ENCODE measurements at places on chromosomes 3 and 15. TPM values are rescaled to one million over a fixed set of nuclear protein-coding genes. Genes with fewer than 3 reads are reported as not detected.

The CCR8 gene
- not detected for total RNA-seq

The LRRK1 gene
- total RNA-seq = 19.2 TPM

The GORASP1 gene
- 42.8 TPM for total RNA-seq

The GOLGA6A gene
- total RNA-seq = not detected

The C3orf85 gene
- not detected for total RNA-seq

The ITGA11 gene
- 0.05 TPM for total RNA-seq

The CPNE9 gene
- not detected for total RNA-seq

The EPHA6 gene
- total RNA-seq = not detected

The BNC1 gene
- total RNA-seq = 85.3 TPM

The SNX4 gene
- total RNA-seq = 21.5 TPM

The PARP15 gene
- not detected for total RNA-seq

The SLC38A3 gene
- not detected for total RNA-seq

The SCN5A gene
- total RNA-seq = not detected

The SLC51B gene
- not detected for total RNA-seq

The STARD5 gene
- 10.2 TPM for total RNA-seq

The CPA3 gene
- not detected for total RNA-seq

The BRK1 gene
- total RNA-seq = 111 TPM

The MITF gene
- 5.7 TPM for total RNA-seq

The ATP8B4 gene
- total RNA-seq = not detected

The VIPR1 gene
- 21.3 TPM for total RNA-seq

The ERICH6 gene
- not detected for total RNA-seq

The NR1I2 gene
- total RNA-seq = not detected

The EAF2 gene
- 4.2 TPM for total RNA-seq

The ALS2CL gene
- total RNA-seq = 57.5 TPM

The ESYT3 gene
- total RNA-seq = 1.6 TPM

The GMPS gene
- total RNA-seq = 79.2 TPM

The GTF2E1 gene
- total RNA-seq = 15.9 TPM

The CFAP20DC gene
- 9.9 TPM for total RNA-seq

The TF gene
- total RNA-seq = 0.50 TPM

The OXNAD1 gene
- total RNA-seq = 18.3 TPM

The PYGO1 gene
- total RNA-seq = 5.8 TPM

The CIB2 gene
- 5.4 TPM for total RNA-seq

The HGD gene
- total RNA-seq = not detected

The WNT5A gene
- total RNA-seq = 19.7 TPM

The KCNH8 gene
- 1.8 TPM for total RNA-seq

The CA12 gene
- 202 TPM for total RNA-seq

The BTLA gene
- total RNA-seq = not detected

The DZIP1L gene
- 11.4 TPM for total RNA-seq

The DNAH12 gene
- under 0.01 TPM for total RNA-seq

The LRRC31 gene
- not detected for total RNA-seq

The LOXL1 gene
- 23.0 TPM for total RNA-seq

The MB21D2 gene
- 7.8 TPM for total RNA-seq

The PCOLCE2 gene
- total RNA-seq = 3.5 TPM

The ANKUB1 gene
- total RNA-seq = not detected

The CAMKV gene
- total RNA-seq = not detected

The ADGRG7 gene
- total RNA-seq = not detected

The DUOXA2 gene
- not detected for total RNA-seq

The GABRB3 gene
- total RNA-seq = not detected

The FSTL1 gene
- total RNA-seq = 109 TPM

The ANKRD63 gene
- not detected for total RNA-seq

The CAPN3 gene
- total RNA-seq = 13.0 TPM

The RETNLB gene
- not detected for total RNA-seq

All from mammary epithelial cell (primary cell).